ENCODE measurements at places on chromosomes 7 and 10.

DNA sequence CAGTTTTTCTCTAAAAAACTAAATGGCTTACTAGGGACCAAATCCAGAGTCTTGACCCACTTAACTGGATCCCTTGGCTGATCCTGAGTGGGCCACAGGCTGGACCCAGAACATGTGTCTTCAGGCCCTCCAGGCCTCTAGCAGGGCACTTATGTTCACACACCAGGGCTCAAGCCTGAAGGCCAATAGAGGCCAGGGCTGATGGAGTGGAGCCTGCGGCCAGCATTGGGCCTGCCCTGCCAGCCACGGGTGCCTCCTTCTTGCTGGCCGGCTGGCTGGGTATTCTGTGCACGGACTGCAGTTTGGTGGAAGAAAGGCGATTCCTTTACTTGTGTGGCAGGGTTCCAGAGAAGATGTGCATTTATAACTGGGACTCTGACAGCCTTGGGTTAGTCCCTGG lies 103.0 kb upstream of the ZNF32 start:
- no peak for DNase-seq

- DNase-seq: no peak
Measured at GRCh38 chr7:16847381-16847860, 34.4 kb downstream of the AGR3 start.

- DNase-seq: no peak
Measured at GRCh38 chr7:147509541-147510200, 1080.9 kb upstream of the C7orf33 start.

- DNase-seq: no peak
Measured at GRCh38 chr7:131170440-131171271, 157.0 kb upstream of the MKLN1 start.

DNA sequence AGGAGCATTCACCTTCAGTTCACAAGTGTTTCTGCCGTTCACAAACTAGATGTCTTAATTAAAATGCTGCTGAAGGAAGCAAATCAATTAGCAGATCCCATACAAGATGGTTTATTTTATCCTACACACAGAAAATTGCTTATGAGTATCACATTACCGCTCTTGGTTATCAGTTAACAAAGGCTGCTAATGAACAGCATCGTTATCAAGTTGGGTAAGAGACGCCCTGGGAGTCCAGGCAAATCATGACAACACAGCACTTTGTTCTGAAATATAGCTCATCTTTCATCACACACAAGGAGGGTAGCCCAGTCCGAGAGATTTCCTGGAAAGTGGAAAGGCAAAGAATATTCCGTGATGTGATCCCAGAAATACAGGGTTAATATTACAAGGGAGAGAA lies 20.8 kb upstream of the FAM170B start:
- no peak for DNase-seq

- DNase-seq: no peak
Measured at GRCh38 chr7:142870147-142870559, 15.3 kb downstream of the EPHB6 start.

- DNase-seq: no peak
Measured at GRCh38 chr7:158533386-158534133, 54.1 kb downstream of the PTPRN2 start.

DNA sequence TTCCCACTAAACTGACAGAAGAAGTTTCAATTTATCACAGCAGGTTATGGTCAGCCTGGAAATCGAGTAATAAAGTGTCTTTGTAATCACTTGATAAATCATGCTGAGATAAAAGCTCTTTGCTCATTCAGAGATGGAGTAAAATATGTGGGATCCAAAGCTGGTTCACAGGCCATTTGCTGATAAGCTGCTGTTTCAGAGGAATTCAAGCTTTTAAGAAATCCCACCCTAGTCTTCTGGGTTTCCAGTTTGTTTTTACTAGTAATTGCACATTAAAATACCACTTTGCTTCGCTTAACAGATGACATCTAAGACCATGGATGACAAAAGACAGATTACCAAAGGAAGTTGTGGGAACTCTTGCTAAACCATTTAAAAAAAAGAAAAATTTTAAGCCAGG lies 37.4 kb upstream of the CDK6 start:
- DNase-seq: no peak

DNA sequence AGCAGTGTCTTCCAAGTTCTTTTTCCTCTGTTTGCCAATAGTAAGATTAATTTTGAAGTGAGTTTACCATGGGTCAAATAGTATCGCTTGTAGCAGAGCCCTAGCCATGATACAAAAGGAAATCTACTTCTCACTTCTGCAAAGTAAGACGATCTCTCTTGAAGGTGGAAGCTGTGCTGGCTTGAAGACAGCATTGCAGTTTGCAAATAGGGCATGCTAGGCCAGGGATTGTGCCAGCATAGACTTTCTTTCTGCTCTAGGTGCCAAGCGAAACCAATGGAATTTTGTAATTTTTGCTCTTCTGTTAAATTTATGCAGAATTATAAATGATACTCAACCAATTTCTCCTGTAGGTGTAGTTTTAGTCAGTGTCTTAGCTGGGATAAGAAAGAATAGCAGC lies 74.5 kb downstream of the SLC13A1 start:
- DNase-seq: no peak

DNA sequence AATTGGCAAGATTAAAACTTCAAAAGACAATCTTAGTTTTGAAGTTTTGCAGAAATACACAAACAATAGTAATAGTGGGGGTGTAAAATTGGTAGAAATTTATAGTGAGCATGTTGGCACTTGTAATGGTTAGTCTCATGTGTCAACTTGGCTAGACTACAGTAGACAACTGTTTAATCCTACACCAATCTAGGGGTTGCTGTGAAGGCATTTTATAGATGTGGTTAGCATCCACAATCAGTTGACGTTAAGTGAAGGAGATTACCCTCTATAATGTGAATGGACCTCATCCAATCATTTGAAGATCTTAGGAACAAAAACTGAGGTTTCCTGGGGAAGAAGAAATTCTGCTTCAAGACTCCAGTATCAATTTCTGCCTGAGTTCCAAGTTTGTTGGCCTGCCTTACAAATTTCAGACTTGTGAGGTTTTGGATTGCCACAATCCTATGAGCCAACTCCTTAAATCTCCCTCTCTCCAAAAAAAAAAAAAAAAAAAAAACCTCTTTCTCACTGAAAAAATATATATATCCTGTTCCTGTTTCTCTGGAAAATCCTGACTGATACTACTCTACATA lies 531.6 kb upstream of the IGFBP3 start:
- DNase-seq: no peak

DNA sequence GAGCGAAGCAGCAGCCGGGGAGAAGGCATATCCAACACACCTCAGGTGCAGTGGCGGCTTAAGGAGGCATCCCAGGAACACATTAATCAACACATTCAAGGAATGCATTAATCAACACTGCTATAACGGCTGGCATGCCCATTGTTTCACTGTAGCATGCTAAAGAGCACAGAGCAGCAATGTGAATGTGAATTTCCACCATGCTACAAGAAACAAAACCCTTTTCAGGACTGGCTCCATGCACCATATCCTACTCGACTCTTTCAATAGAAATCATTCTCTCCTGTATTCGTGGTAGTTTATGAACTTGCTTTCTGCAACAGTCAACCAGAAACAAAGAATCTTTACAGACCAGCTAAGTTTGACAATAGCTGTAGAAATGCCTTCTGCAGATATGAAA lies 149.0 kb downstream of the NRCAM start:
- DNase-seq: no peak

- DNase-seq: no peak
Measured at GRCh38 chr7:69751026-69751425, 152.8 kb downstream of the AUTS2 start.

DNA sequence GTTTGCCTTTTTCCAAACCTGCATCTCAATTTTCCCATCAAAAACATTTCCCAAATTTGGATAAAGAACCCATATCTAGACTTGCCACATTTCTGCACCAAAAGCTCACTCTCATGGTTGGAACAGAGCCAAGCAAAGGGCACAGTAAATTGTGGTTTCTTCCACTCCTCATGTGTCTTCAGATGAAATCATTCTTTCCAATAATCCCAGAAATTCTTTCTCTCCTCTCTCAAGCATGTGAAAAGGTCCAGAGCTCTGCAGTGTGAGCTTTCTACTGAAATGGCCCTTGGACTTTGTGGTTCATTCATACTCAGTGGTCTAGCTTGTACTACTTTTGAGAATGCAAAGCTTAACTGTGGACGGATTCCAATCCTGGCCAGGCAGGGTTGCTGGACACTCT lies 19.8 kb downstream of the PRSS2 start:
- DNase-seq: no peak

GRCh38 chr7:18893156-18893555 lies 224.3 kb downstream of the TWIST1 start:
- DNase-seq: no peak

GRCh38 chr10:112365014-112365432 lies 8.9 kb upstream of the ACSL5 start:
- no peak for DNase-seq

GRCh38 chr7:152660021-152660420 lies 15.9 kb downstream of the XRCC2 start:
- DNase-seq: no peak

DNA sequence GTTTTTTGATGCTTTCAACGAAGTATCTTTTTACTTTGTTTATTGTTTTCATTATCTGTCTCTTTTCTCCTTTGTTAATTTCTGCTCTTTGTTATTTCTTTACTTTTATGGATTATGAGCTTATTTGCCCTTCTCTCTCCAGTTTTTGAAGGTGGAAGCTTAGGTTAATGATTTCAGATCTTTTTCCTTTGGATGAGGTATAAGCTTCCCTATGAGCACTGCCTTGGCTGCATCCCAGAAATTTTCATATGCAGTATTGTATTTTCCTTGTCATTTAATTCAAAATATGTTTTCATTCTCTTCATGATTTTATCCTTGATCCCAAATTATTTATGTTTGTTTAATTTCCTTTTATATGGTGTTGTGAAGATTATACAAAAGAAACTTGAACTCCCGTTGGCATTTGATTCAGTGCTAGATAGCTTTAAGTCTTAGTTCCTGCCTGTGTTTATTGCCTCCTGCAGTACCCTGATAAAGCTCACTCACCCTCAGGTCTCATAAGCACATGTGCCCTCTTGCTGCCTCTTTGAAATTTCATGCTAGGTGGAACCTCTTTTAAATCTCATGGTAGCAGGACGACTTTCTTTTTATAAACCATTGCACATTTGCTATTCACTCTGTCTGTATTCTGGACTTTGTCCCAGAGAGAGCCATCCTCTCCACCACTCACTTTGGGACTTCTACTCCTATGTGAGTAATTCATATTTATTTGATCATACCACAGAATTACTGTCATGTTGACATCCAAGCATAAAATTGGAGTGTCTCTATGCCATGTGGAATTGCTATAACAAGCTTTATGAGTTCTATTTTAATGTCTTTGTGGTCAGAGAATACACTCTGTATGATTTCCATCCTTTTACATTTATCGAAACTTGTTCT lies 23.0 kb upstream of the CEP41 start:
- DNase-seq: no peak

GRCh38 chr7:36943591-36944435 lies 219.5 kb upstream of the AOAH start:
- no peak for DNase-seq

- no peak for DNase-seq
Measured at GRCh38 chr10:101492205-101492604, 95.9 kb downstream of the POLL start.

GRCh38 chr10:34740321-34740720 lies 74.8 kb downstream of the PARD3 start:
- no peak for DNase-seq

GRCh38 chr10:21423850-21424249 lies 101.6 kb downstream of the SKIDA1 start:
- no peak for DNase-seq

GRCh38 chr7:18906901-18907300 lies 210.5 kb downstream of the TWIST1 start:
- no peak for DNase-seq

GRCh38 chr7:123538897-123539296 lies 4.5 kb upstream of the IQUB start:
- DNase-seq: no peak

- no peak for DNase-seq
Measured at GRCh38 chr7:36165059-36165458, 12.0 kb downstream of the EEPD1 start.

DNA sequence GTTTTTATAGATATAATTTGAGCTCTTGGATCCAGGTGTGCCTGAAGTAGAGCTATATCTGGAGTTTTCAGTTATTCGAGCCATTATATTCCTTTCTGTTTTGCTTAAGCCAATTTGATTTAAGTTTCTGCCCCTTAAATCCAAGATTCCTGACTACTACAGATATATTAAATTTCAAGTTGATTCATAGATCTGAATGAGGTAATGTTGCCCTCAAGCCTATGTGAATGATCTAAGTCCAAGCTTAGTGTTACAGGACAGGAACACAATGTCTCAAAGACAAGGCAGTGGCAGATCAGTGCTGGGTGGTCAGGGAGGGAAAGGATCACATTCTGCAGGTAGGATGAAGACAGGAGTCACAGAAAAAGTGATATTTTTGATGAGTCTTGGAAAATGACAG lies 75.7 kb upstream of the CTBP2 start:
- DNase-seq: no peak

GRCh38 chr7:69162326-69162725 lies 435.9 kb upstream of the AUTS2 start:
- DNase-seq: no peak

DNA sequence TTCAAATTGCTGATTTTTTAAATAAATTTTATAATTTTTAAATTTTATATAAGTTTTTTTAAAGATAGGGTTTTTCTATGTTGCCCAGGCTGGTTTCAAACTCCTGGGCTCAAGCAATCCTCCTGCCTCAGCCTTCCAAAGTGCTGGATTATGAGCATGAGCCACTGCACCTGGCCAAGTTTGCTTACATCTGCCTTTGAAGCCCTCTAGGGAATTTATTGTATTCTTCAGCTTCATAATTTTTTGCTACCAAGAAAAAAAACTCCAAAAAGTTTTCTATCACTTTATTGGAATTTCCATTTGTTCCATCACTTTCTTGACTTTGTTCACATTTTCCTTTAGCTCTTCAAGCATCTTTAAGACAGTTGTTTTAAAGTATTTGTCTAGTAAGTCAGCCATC lies 3.8 kb upstream of the POLD2 start:
- no peak for DNase-seq

- DNase-seq: no peak
Measured at GRCh38 chr10:62501547-62501946, 127.4 kb downstream of the ZNF365 start.

DNA sequence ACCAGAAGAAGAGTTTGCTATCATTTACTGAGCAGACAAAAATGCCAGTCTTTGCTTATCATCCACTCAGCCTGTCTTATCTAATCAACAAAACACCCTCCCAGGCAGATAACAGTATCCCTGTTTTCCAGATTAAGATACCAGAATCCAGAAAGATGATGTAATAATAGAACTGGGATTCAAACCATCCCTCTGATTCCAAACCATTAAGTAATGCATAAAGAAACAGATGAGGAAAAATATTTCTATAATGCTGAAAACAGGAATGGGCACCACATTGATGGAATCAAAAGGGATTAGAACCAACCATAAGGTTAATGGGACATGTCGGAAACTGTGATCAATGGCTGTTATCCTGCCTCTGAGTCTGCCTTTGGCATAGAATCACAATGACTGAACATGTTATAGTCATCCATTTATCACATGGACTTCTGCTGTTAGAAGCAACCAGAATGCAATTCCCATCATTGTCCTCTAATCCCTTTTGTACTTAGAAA lies 92.1 kb upstream of the RSU1 start:
- no peak for DNase-seq

Data from stimulated activated CD4-positive, alpha-beta T cell treated with anti-CD3 and anti-CD28 coated beads, Interleukin-1b, Interleukin-23, amount 100 ng/mL, for 24 hours (primary cell).